Right atrium auricular region (tissue), 2 donors: ENCODE measurements at places on chromosomes 5 and 9.

DNA sequence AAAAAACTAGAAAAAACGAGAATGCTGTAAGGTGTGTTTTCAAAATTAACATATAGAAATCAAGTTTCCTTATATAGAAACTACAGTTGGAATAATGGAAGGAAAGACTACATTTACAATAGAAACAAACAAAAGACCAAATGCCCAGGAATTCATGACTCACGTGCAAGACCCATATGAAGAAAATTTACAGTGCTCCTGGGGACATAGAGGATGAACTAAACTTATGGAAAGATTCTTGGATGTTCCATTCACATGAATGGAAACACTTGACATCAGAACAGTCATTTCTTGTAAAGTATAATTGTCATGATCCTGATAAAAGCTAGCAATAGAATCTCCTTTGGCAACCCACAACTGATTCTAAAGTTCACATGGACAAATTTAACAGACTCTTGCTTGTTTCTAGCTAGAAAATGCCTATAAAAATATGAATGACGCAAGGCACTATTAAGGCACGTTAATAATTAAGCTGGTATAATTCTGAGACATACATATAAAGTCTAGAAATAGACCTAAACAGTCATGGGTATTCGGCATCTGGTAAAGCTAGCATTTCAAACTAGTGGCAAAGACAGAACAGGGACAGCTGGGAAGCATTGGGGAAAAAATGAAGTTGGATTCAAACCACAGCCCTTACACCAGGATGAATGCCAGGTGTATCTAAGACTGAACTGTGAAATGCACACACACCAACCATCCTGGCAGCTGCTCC lies 5.1 kb upstream of the ZFP62 start:
- no peaks in the 10 kb centered on the region for H3K4me1 ChIP-seq
- no peak overlapping the region for H3K27ac ChIP-seq
- no peaks in the 10 kb centered on the region for H3K27me3 ChIP-seq
- no peak for DNase-seq
- H3K36me3 ChIP-seq = no peaks in the 10 kb centered on the region

DNA sequence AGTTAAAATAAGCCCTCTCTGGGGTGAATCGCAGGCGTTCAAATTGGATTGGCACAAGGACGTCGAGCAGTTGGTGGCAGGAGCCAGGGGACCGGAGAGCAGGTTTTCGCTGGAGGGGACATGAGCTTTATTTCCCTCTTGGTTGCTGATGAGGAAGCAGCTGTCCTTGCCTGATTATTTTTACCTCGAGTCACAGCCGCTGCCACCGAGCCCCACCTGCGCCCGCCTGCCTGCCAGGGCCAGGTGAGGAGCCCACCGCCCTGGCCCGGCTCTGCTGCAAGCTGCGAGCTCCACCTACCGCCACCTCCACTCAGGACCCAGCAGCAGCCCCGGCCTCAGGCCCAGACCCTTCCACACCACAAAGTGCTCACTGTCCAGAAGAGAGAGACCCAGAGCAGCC lies 9.0 kb upstream of the ADGRD2 start:
- no peaks in the 10 kb centered on the region for H3K4me1 ChIP-seq
- H3K4me3 ChIP-seq = no peak overlapping the region
- H3K27me3 ChIP-seq = no peaks in the 10 kb centered on the region
- H3K36me3 ChIP-seq = no peaks in the 10 kb centered on the region

GRCh38 chr5:109989994-109990722 lies 300.4 kb downstream of the MAN2A1 start:
- no peak overlapping the region for H3K27ac ChIP-seq
- DNase-seq = no peak
- no peaks in the 10 kb centered on the region for H3K4me1 ChIP-seq
- H3K36me3 ChIP-seq = no peaks in the 10 kb centered on the region
- H3K4me3 ChIP-seq = no peak overlapping the region

GRCh38 chr9:104075801-104076753 lies 18.0 kb upstream of the SMC2 start:
- H3K36me3 ChIP-seq = no peaks in the 10 kb centered on the region
- no peak for DNase-seq
- H3K27me3 ChIP-seq = no peaks in the 10 kb centered on the region
- H3K4me1 ChIP-seq = no peaks in the 10 kb centered on the region
- H3K27ac ChIP-seq = no peak overlapping the region

DNA sequence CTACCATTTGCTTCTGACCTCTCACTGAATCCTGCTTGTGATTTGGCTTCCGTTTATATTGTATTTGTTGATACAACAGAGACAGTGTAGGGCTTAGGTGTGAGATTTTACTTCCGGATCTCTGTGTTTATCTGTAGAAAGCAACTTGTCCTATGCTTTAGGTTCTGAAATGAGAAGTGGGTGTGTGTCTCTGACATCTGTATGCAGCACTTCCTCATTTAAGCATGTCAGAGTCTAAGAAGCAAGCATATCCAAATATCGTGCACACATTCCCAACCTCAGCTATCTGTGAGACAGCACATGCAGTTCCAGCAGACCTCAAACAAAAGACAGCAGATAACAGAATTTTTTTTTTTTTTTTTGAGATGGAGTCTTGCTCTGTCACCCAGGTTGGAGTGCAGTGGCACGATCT lies 16.3 kb downstream of the KLF9 start:
- no peak overlapping the region for H3K4me3 ChIP-seq
- no peaks in the 10 kb centered on the region for H3K4me1 ChIP-seq
- H3K27ac ChIP-seq = peak overlapping the region; percentile 73
- DNase-seq = no peak

GRCh38 chr9:30522486-30522885 lies 1862.0 kb upstream of the ACO1 start:
- no peak for DNase-seq
- no peaks in the 10 kb centered on the region for H3K4me1 ChIP-seq
- no peak overlapping the region for H3K4me3 ChIP-seq
- H3K27me3 ChIP-seq = no peaks in the 10 kb centered on the region
- no peaks in the 10 kb centered on the region for H3K36me3 ChIP-seq

DNA sequence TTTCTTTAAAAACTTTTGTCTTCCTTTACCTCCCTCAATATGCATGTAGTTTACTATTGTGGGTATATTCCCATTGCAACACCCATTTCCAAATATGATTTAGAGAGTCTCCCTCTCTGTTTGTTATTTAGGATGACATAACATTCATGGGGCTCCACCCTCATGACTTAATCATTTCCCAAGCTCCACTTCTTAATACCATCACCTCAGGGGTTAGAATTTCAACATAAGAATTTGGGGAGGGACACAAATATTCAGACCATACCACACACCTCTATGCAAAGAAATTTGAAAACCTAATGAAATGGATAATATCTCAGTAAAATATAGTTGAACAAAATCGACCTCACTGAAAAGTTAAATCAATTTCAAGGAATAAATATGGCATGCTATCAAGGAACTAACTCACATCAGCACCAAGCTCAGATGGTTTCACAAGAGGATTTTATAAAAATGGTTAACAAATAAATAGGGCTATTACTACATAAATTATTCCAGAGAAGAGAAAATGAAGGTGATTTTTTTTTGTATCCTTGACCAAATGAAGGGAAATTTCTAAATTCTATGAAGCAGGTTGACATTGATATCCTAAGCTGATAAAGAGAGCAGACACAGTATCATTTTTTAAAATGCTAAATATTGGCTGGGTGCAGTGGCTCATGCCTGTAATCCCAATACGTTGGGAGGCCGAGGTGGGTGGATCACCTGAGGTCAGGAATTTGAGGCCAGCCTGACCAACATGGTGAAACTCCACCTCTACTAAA lies 20.2 kb upstream of the UBTD2 start:
- DNase-seq = no peak
- H3K36me3 ChIP-seq = no peaks in the 10 kb centered on the region
- no peak overlapping the region for H3K4me3 ChIP-seq

GRCh38 chr5:144972317-144972716 lies 801.6 kb downstream of the KCTD16 start:
- no peak overlapping the region for H3K27ac ChIP-seq
- no peaks in the 10 kb centered on the region for H3K36me3 ChIP-seq
- no peaks in the 10 kb centered on the region for H3K27me3 ChIP-seq
- no peak overlapping the region for H3K4me3 ChIP-seq
- DNase-seq = no peak
- H3K4me1 ChIP-seq = no peaks in the 10 kb centered on the region

GRCh38 chr9:70013598-70014196 lies 30.0 kb upstream of the MAMDC2 start:
- H3K4me1 ChIP-seq = no peaks in the 10 kb centered on the region
- H3K27me3 ChIP-seq = no peaks in the 10 kb centered on the region
- no peaks in the 10 kb centered on the region for H3K36me3 ChIP-seq
- no peak for DNase-seq
- peak overlapping the region; percentile 19 for H3K27ac ChIP-seq

GRCh38 chr5:39266442-39266841 lies 47.1 kb upstream of the FYB1 start:
- no peaks in the 10 kb centered on the region for H3K27me3 ChIP-seq
- no peaks in the 10 kb centered on the region for H3K36me3 ChIP-seq
- H3K4me1 ChIP-seq = no peaks in the 10 kb centered on the region

DNA sequence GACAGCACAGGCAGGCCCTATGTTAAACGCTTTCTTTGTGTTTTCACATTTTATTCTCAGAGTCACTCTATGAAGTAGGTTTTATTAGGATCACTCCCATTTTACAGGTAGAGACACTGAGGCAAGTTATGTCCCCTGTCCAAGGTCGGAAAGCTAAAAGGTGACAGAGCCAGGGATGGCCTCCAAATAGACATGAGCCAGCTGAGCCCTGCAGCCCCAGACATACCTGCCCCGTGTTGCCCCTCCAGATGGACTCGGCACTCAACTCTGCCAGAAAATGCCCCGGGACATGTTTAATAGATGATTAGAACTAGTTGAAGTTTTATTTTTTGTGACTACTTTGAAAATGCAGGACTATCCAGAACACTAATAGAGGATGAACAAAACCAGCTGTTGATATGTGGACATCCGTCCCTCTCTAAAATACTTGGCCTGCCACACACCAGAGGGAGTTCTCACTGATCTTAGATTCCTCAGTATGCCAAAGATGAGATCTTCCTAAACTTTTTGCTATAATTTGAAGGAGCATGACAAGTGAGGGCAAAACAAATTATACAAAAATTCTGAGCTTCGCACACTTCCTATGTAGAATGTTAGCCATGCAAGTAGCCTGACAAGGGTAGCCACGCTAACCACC lies 258.6 kb upstream of the ADAMTS16 start:
- DNase-seq = no peak
- H3K4me1 ChIP-seq = no peaks in the 10 kb centered on the region
- no peak overlapping the region for H3K4me3 ChIP-seq
- no peak overlapping the region for H3K27ac ChIP-seq
- no peaks in the 10 kb centered on the region for H3K36me3 ChIP-seq
- H3K27me3 ChIP-seq = no peaks in the 10 kb centered on the region

DNA sequence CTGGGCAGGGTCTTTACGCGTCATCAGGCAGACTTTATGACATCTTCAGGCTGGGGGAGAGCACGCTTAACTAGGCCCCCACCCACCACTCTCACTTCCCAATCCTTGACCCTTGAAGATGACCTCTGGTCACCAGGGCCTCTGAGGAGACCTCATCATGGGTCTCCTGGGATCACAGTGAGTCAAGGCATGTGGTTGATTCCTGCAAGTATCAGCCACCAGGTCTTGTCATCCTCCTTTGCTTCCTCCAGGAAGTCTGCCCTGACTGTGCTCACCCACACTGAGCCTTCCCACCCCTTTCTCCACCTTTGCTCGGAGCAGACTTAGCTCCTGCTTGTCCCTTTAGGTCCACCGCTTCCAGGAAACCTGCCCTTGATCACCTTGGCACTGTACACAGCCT lies 17.3 kb downstream of the ODF2 start:
- peaks cover 5% of the 10 kb centered on the region for H3K36me3 ChIP-seq
- H3K4me1 ChIP-seq = no peaks in the 10 kb centered on the region
- no peak overlapping the region for H3K27ac ChIP-seq
- no peak for DNase-seq

DNA sequence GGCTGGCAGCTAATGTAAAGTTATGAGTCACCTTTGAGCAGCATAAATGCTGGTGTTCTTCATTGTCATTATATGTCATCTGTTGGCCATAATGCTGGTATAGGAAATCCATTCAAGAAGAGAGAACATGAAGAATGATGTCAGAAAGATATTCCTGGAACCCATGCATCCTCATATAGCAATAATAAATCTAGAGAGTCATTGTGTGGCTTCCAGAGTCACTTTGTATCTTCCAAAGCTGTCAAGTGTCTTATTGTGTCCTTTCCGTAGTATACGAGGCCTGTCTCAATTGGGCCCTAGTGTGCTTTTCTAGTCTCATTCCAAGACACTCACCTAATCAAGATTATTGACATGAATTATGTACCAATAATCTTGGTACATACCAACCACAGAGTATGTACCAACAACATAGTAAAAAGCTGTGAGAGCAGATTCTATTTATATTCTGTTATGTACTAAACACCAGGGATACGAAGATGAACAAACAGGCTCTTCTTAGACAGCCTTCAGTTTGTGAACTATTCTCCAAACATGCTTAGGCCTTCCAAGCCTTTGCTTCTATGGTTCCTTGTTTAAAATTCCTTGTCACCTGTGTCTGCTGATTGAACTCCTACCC lies 110.1 kb downstream of the ERCC6L2 start:
- H3K4me3 ChIP-seq = no peak overlapping the region
- no peaks in the 10 kb centered on the region for H3K36me3 ChIP-seq
- H3K27me3 ChIP-seq = no peaks in the 10 kb centered on the region
- no peaks in the 10 kb centered on the region for H3K4me1 ChIP-seq
- no peak overlapping the region for H3K27ac ChIP-seq

- H3K4me1 ChIP-seq = peaks cover 18% of the 10 kb centered on the region
- no peaks in the 10 kb centered on the region for H3K27me3 ChIP-seq
- H3K27ac ChIP-seq = no peak overlapping the region
- no peak overlapping the region for H3K4me3 ChIP-seq
- no peaks in the 10 kb centered on the region for H3K36me3 ChIP-seq
Observed at GRCh38 chr9:5577225-5577624, 51.7 kb upstream of the RIC1 start.

DNA sequence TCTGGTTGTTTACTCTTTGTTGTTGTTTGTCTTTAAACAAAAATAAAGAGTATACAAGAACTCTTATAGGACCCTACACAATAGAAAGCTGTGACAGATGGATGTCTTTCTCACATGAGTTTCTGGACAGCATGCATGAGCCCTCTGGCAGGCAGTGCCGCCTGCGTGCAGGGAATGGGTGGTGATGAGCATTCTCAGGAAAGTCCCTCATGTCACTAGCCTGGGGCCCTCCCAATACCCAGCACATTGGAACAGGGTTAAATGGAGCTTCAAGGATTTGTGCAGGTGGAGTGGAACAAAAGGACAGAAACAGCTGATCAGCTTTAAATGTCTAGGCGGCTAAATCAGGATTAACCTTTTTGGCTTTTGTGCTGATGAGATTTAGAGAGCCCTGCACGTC lies 181.0 kb upstream of the CD180 start:
- H3K4me1 ChIP-seq = no peaks in the 10 kb centered on the region
- H3K27ac ChIP-seq = no peak overlapping the region
- no peaks in the 10 kb centered on the region for H3K36me3 ChIP-seq
- no peak for DNase-seq
- no peaks in the 10 kb centered on the region for H3K27me3 ChIP-seq

GRCh38 chr5:83554133-83554532 lies 82.6 kb downstream of the VCAN start:
- DNase-seq = no peak
- H3K36me3 ChIP-seq = peaks cover 4% of the 10 kb centered on the region
- H3K4me1 ChIP-seq = no peaks in the 10 kb centered on the region
- H3K27me3 ChIP-seq = no peaks in the 10 kb centered on the region
- H3K27ac ChIP-seq = no peak overlapping the region

- no peak overlapping the region for H3K27ac ChIP-seq
- H3K4me1 ChIP-seq = no peaks in the 10 kb centered on the region
- no peaks in the 10 kb centered on the region for H3K36me3 ChIP-seq
- DNase-seq = peak; percentile 77
- H3K4me3 ChIP-seq = no peak overlapping the region
Observed at GRCh38 chr9:126471084-126471624, 142.6 kb upstream of the LMX1B start.
